Stimulated activated CD4-positive, alpha-beta T cell treated with anti-CD3 and anti-CD28 coated beads, Interleukin-2, amount 100 ng/mL, for 24 hours (primary cell): ENCODE measurements at places on chromosomes 7 and 10.
A peak's percentile ranks its signal among the peaks of the same experiment; 100 is the strongest.

DNA sequence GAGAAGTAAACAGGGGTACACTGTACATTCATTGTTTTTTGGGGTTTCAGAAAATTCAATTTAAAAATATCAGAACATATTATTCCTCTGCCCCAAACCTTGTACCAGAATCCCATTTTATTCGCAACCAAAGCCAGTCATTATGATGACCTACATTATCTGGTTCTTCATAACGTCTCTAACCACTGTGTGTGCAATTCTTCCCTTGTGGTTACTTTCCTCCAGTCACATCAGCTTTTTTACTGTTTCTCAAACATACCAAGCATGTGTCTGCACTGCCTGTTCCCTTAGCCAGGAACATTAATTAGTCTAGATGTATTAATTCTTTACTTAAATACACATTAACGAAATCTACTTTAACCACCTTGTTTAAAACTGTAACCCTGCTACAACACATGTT, 64.8 kb downstream of the THSD7A start:
- DNase-seq, result no peak

DNA sequence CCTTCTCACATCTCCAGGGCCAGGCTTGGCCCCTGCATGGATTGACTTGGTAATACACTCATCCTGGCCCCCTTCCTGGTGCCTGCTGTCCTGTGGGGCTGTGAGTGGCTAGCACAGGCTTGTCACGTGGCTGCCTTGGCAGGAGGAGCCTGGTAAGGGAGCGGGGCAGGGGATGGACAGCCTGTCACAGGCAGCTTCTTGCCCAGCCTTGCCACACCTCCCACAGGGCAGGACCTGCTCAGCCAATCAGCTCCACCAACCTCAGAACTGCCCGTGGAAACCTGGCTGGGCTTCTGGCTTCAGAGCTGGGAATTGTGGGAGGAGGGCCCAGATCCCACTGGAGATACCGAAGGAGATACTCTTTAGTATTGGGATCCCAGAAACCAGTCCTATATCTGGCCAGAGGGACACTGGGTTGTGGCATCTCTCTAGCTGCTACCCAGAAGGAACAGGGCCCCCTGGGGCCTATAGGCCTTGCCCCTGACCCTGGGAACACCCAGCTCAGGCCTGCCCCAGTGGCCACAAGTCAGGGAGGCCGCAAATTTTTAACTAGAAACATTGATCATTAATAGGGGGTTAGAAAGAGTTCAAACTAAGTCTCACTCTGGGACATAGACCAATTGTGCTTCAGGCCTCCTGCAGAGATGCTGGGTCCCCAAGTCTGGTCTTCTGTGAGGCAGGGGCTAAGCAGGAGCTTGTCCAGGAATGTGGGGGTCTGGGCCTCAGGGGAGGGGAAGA, at the start of gene HOGA1:
Gene HOGA1, plus strand, starts transcription at position 330 of the 738 bp plus-strand sequence. Its CDS starts 315 bp downstream, at position 645.
- DNase-seq, result no peak

- no peak for DNase-seq
Measured at GRCh38 chr10:71648254-71648932, 71.2 kb downstream of the C10orf105 start.

GRCh38 chr7:30433082-30433481, 45.5 kb downstream of the NOD1 start:
- no peak for DNase-seq

DNA sequence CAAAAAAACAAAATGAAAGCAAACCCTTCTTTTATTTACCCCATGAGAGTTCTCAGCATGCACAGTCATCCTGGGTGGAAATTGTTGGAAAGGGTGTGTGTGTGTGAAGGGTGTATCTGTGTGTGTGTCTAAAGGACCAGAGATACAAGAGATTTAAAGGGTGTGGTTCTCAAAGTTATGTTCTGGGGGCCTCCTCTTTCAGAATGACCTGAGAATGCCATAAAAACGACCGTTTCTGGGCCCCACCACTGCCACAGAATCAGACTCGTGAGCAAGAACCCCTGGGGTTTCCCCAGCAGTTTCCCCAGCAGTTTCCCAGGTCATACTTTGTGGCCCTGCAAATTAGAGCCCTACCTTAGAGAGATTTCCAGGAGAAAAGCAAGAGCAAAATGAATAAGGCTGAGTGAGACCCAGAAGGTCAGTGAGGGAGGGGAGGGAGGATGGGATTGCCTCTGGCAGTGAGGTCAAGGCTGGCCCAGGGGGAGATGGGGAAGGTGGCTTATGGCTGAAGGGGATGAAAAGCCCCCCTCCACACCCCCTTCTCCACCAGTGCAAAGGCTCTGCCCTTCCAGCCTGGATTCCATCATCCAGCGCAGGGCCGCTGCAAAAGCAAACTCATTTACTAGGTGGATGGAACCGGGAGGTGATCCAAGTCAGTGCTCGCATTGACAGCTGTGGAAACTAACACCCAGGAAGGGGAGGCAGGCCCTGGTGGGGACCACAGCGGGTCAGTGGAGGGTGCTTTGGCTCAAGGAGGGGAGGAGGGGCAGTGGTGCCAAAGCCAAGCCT, 10.2 kb downstream of the PYROXD2 start:
- DNase-seq, result peak; percentile 10

GRCh38 chr7:31890766-31891165, 179.4 kb downstream of the PDE1C start:
- DNase-seq, result no peak

GRCh38 chr7:85018498-85018897, 168.4 kb downstream of the SEMA3D start:
- no peak for DNase-seq

DNA sequence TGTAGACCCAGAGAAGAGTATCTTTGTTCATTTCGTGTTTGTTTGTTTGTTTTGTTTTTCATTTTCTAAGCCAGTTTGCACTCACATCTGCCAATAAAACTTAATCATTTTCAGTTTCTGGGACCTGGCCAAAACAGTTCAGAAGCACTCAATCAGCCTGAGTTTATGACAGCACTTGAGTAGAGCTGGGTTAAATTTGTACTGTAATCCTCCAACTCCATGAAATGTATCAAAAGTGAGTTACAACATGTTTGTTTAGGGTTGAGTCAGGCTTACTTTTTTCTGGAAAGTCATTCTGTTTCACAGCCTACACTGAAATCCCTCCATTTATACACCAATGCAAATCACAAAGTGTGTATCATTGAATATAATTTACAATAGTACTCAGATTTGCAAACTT, 91.9 kb downstream of the ZWINT start:
- no peak for DNase-seq

DNA sequence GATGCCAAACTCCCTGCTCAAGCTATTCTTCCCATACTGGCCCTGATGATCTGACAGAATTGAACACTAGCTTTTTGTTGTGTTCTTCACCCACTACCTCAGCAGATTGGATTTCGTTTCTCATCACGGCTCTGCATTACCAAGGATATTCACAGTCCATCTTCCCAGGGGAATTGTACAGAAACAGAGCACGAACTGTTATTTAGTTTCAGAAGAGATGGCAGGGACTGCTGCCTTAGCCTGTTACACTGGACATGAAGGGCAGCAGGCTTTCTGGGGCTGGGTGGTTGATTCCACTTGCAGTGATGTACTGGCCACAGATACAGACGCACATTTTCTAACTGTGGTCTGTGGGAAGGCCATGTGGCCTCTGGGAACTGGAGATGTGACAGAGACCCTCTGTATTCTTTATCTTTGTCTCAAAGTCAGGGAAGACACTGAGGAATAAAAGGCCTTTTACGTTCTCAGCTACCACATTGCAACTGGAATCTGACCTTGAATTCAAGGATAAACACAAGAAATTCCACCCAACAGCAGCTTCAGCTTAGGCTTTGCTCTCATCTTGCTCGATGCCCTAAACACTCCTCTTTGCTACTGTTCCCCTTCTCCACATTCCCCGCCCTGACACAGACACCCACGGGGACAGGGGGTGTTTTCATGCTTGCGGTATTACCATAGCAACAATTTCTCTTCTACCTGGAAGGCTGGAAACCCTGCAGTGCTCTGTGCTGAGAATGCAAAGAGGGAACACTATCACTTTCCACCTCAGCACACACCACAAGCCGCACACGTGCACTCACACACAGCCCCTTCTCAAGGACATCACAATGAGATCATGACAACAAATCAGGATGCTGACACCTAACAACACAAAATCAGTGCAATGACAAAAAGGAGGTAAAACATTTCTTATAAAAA, 81.7 kb downstream of the RNF216 start:
- peak; percentile 72 for DNase-seq

GRCh38 chr7:130996205-130996832, 262.3 kb upstream of the KLF14 start:
- DNase-seq, result no peak

DNA sequence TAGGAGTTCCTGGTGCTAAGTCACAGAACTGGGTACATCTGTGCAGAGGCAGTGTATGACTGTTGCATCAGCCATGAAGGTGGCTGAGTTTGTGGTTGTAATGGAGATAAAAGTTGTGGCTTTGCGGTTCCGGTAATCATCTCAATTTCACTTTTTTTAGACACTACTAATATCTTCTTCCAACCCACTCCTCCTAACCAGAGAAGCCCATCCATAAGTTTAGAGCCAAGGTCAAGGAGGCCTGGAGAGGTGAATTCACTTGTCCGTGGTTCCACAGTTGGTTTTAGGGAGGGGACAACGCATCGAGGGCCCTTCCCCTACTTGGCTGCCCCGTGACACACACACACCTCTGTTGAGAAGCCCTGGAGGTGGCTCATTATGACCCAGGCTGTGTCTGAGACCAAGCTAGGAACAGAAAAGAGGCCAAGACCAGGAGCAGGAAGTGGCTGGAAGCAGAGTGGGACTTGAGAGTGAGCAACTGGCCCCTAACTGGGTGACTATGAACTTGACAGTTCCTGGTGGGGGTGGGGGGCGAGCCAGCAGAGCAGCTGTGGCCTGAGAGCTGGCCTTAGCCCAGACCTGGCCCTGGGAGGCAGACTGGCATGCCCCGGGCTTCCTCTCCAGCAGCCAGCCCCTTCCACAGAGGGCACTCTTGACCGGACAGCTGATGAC, 66.8 kb upstream of the COL13A1 start:
- DNase-seq, result no peak

DNA sequence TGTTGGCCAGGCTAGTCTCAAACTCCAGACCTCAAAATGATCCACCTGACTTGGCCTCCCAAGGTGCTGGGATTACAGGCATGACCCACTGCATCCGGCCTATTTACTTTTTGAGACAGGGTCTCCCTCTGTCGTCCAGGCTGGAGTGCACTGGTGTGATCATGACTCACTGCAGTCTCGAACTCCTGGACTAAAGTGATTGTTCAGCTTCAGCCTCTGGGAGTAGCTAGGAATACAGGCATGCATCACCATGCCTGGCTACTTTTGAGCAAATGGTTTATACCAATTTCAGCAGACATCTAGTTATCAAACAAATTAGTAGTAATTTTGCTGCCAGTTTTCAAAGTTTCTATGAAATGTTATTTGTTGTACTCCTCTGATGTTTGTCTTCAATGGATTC, 2.2 kb upstream of the WAC start:
- DNase-seq, result no peak

GRCh38 chr7:51297986-51298385, 18.6 kb downstream of the COBL start:
- no peak for DNase-seq

GRCh38 chr7:84331616-84332015, 137.0 kb upstream of the SEMA3A start:
- DNase-seq, result no peak
